Activated naive CD8-positive, alpha-beta T cell treated with anti-CD3 and anti-CD28 coated beads for 36 hours (primary cell): ENCODE measurements at places on chromosomes 4 and X. TPM values are rescaled to one million over a fixed set of nuclear protein-coding genes. Genes with fewer than 3 reads are reported as not detected.

Gene SOWAHB
- total RNA-seq, result not detected

- no peak for DNase-seq
Measured at GRCh38 chrX:6678313-6678712, 143.4 kb upstream of the VCX3A start.

GRCh38 chr4:173417833-173418232, 18.9 kb upstream of the SCRG1 start:
- DNase-seq, result no peak

GRCh38 chr4:45350438-45350837, 624.1 kb upstream of the GNPDA2 start:
- no peak for DNase-seq

DNA sequence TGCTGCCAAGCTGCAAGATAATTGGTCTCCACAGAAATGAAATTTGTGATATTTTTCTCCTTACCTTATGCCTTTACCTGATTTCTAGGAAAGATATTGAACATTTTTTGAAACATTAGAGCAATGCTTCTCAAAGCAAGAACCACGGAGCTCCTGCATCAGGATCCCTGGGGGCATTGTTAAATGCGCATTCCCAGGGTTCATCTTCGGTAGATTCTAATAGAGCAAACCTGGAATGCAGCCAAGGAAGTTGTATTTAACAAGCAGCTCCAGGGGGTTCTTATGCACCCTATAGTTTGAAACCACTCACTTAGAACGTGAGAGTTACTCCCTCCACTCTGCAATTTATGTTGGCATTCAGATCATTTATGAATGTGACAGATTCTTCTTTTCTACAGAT, 126.2 kb downstream of the SLC39A8 start:
- DNase-seq, result no peak
